Smooth muscle cell of trachea (primary cell): ENCODE measurements at places on chromosomes 1 and 21. TPM values are rescaled to one million over a fixed set of nuclear protein-coding genes. Genes with fewer than 3 reads are reported as not detected.

The FCGR3A gene
- total RNA-seq: not detected in 2 replicates

The TYW3 gene
- 13.9 and 18.0 TPM in 2 replicates for total RNA-seq

The VCAM1 gene
- total RNA-seq: 2.9 and 23.3 TPM in 2 replicates

The KLHDC9 gene
- total RNA-seq: 1.9 and 4.5 TPM in 2 replicates

The FNDC10 gene
- total RNA-seq: 1.6 and 4.1 TPM in 2 replicates

The OSCP1 gene
- total RNA-seq: 15.7 and 17.3 TPM in 2 replicates

The CELA2B gene
- total RNA-seq: not detected in 2 replicates

The HSPG2 gene
- total RNA-seq: 175 and 345 TPM in 2 replicates

The CD164L2 gene
- not detected in 2 replicates for total RNA-seq

The TMEM81 gene
- 1.5 and 1.8 TPM in 2 replicates for total RNA-seq

The CRNN gene
- not detected in 2 replicates for total RNA-seq

The MCL1 gene
- total RNA-seq: 190 and 202 TPM in 2 replicates

The FCRL5 gene
- not detected in 2 replicates for total RNA-seq
